T-helper 1 cell (primary cell): ENCODE measurements at places on chromosomes 5 and 9.

GRCh38 chr9:120941046-120941770 lies 14.6 kb upstream of the TRAF1 start:
- no peak for DNase-seq

- DNase-seq = no peak
Observed at GRCh38 chr5:153237671-153238332, 252.7 kb upstream of the GRIA1 start.

- no peak for DNase-seq
Observed at GRCh38 chr9:113131689-113132151, 19.1 kb upstream of the SLC31A2 start.

- no peak for DNase-seq
Observed at GRCh38 chr5:82278711-82279370, 687 bp upstream of the RPS23 start.

- no peak for DNase-seq
Observed at GRCh38 chr9:137977571-137978261, 100.1 kb downstream of the CACNA1B start.

GRCh38 chr9:36980148-36980974 lies 53.7 kb downstream of the PAX5 start:
- DNase-seq = no peak

GRCh38 chr5:75199946-75200345 lies 36.7 kb downstream of the ANKRD31 start:
- no peak for DNase-seq
